Spinal cord (tissue), 10 donors: ENCODE measurements at places on chromosomes 1 and 21. TPM values are rescaled to one million over a fixed set of nuclear protein-coding genes. Genes with fewer than 3 reads are reported as not detected.

UQCRHL gene
- 2.2 TPM for polyA plus RNA-seq

OR2T29 gene
- not detected for polyA plus RNA-seq

SEC16B gene
- 3.0 TPM for polyA plus RNA-seq

HIVEP3 gene
- 9.4 TPM for polyA plus RNA-seq
